ENCODE measurements at places on chromosomes 6 and 20.

- peak; percentile 22 for DNase-seq
Measured at GRCh38 chr6:40845553-40845952, 193.5 kb downstream of the UNC5CL start.

DNA sequence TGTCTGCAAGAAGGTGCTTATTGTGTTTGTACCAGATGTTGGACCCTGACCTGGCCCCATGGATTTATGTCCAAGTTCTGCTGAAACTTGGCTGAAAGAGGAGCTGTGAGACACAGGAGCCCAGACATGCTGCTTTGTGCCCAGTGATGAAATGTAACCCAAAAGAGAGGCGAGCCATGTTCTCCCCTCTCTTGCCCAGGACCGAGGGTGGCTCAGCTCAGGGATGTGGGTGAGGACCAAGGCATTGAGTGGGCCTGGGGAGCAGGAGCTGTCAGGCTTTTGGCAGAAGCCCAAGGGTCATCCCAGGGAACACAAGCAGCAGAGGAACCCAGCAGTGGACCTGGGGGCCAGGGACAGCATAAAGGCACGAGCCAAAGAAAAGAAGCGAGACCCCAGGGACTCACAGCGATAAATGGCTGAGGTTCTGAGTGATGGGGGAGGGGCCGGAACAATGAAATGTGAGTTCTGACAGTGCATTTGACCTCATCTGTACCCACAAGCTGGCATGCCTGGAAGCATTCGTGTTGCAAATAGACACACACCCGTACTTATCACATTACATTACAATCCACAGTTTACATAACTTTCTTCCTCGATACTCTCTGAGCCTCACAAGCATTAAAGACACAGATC, 363.4 kb upstream of the JARID2 start:
- no peak for DNase-seq

DNA sequence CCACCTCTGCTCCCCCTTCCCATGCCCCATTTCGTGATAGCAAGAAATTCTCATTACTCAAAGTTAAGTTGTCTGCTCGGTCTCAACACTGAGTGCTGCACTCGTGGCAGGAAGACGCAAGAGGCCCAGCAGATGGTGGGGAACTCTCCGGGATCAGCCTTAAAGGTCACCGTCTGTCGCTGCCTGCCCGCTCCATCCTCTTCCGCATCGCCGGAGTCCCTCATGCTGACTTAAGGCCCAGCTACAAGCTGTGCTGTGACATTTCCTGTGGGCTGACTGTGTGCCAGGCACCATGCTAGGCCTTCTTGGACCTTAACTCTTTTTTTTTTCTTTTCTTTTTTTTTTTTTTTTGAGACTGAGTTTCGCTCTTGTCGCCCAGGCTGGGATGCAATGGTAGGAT, 17.8 kb downstream of the GRM4 start:
- DNase-seq, result no peak

DNA sequence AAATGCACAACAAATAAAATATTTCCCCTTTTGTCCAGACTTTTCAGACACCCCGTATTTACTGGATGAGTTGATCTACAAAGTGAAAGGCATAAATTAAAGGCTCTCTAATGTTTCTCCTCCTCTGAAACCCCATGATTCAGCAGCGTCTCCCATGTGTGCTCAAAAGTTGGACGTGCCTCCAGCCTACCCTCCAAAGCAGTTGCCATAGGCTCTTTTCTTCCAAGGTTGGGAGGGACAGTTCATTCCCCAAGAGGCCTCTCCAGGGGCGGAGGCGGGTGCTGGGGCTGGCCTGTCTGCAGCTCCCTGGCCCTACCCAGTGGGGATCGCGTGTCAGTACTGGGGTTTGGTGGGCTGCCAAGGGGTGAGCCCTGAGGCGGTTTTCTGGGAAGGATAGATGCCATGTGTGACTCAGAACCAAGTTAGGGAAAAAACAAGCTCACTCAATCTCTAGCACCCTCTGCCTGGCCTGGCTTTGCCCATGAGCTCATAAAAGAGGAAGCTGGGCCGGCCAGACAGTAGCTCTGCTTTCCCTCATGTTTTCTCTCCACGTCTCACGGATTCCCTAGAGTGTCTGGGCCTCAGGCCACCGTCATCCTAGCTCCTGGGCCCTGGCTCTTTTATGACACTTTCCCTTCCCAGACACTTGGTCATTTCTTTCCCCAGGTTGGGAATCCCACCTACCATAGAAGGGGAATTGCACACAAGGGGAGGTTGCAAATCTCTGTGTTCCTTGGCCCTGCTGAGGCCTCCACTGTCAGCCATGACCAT, 8.0 kb upstream of the IER3 start:
- DNase-seq, result no peak
